Jurkat, Clone E6-1 (cell line): ENCODE measurements at places on chromosomes 13 and 19.

GRCh38 chr19:43444531-43445287 is 20.7 kb downstream of the LYPD3 start:
- no peak for DNase-seq

- DNase-seq = no peak
These were observed 180.3 kb downstream of the SHISA2 start for GRCh38 chr13:25871389-25872125.

DNA sequence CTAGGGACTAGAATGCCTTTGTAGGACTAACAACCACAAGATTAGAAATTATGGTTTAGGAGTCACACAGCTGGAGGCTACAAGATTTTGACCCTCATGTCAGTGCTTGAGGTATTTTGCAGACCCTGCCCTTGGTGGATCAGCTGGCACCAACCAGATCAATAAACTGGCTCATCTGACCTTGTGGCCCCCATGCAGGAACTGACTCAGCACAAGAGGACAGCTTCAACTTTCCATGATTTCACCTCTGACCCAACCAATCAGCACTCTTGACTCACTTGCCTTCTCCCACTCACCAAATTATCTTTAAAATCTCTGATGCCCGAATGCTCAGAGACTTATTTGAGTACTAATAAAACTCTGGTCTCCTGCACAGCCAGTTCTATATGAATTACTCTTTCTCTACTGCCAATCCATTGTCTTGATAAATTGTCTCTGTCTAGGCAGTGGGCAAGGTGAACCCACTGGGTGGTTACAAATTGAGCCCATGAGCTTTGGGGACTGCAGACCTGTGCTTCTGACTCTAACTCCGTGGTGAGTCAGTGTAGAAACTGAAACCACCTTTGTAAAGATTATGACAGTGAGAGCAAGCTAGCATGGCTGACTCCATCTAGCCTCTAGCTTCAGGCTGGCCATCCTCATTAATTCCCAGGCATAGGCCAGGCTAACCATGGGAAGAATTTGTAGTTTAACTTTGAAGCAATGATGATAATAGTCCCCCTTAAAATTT is 33.9 kb upstream of the CEACAM8 start:
- DNase-seq = no peak

- no peak for DNase-seq
These were observed 126.5 kb downstream of the ZNF536 start for GRCh38 chr19:30498707-30499106.

GRCh38 chr13:98976941-98977340 is 923 bp downstream of the DOCK9 start:
- DNase-seq = no peak

GRCh38 chr13:72886272-72887067 is 104.5 kb downstream of the PIBF1 start:
- no peak for DNase-seq

GRCh38 chr19:57802269-57802668 is 12.4 kb downstream of the ZNF552 start:
- no peak for DNase-seq

DNA sequence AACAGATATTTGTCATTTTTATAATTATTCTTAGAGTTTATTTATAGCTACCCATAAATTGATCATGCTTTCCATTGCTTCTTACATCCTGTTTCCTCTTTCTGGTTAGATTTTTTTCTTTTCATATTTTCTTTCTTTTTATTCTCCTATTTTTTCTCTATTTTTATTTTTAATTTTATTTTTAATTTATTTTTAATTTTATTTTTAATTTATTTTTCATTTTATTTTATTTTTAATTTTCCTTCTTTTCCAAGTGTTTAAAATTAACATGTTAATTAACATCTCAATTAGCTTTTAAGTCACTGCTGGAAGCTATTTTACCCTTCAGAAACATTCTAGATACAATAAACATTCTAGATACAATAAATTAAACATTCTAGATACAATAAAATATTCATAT is 269.6 kb downstream of the B3GLCT start:
- no peak for DNase-seq
